ENCODE measurements at places on chromosomes 12 and 14.

DNA sequence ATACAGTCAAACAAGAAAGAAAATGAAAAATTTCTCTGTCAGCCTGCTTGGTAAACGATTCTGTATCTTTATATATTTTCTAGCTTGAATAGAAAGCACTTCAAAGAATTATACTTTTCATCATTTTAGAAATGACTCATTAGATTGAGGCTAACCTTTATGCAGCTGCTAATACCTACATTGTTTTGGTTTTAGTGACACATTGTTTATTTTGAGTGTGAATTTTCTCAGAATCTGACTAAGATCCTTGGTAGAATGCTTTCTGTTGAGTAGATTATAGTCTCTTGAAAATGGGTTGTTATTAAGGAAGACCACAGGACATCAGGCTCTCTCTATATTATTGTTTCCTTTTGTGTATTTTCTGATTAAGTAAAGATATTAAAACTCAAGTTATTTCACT, at the start of gene PMCH:
Gene PMCH, minus strand, starts transcription at position 45 of the 400 bp plus-strand sequence. CDS start 63 bp downstream, outside the sequence.
- no peak for DNase-seq

- no peak for DNase-seq
Observed at GRCh38 chr12:90611048-90611447, 343.9 kb downstream of the CCER1 start.

- no peak for DNase-seq
Observed at GRCh38 chr14:65434216-65434850, 21.8 kb downstream of the FUT8 start.

- DNase-seq, result no peak
Observed at GRCh38 chr14:105152794-105153241, 15.8 kb downstream of the JAG2 start.

DNA sequence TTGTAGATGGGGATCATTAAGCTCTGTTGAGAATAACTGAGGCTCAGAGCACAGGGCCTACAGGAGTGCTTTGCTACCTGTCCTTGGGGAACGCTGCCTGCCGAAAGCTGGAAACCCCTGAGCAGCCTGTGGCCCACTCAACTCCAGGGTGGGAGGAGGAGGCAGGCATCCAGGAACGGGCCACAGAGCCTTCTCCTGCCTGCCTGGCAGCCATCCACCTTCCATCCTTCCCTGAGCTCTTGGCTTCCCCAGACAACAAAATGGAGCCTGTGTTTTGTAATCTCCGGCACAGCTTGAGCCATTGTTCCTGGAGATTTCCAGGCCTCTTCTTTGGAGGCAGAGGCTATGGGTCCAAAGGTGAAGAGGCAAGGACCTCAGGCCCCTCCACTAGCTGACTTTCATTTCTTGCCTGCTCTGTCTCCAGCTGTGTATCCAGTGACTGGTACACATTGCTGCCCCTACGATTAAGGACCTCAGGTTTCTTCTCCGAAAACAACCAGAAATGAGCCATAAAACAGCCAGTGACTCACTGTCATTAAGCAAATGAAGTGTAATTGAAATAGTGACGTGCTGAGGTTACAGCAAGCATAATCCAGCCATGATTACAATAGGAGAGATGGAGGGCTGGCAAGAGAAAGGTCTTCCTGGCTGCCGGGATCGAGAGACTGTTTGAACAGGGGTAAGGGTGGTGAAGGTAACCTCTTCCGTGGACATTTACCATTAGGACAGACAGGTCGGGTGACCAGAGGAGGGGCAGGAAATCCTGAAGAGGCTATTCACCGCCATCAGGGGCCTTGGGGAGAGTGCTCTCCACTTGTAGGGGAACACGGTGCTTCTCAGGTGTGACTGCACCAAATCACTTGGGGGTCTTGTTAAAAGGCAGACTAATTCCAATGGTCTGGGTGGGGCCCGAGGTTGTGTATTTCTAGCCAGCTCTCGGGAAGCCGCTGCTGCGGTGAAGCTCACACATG, 56.3 kb upstream of the KCNA5 start:
- DNase-seq, result no peak

GRCh38 chr14:69699748-69700303, 67.1 kb upstream of the SRSF5 start:
- no peak for DNase-seq

- no peak for DNase-seq
Observed at GRCh38 chr12:70101064-70101463, 142.2 kb upstream of the CNOT2 start.

DNA sequence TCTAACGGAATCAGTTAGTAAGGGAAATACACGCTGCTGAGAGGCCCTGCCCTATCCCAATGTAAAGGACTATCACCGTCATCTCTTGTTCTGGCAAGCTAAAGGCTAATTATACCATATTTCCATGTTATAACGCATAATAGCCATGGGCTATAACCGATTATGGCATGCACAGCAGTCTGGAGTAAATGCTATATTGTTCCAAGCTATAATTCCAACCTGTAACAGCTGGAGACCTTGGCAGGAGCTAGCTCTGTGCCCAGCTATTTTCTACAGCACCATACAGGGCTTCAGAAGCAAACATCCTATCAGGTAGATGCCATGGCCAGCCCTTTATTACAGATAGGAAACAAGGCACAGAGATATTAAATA, 26.3 kb downstream of the SYNE3 start:
- DNase-seq, result no peak

GRCh38 chr12:78406828-78407227, 457.7 kb upstream of the SYT1 start:
- DNase-seq, result peak; percentile 5

DNA sequence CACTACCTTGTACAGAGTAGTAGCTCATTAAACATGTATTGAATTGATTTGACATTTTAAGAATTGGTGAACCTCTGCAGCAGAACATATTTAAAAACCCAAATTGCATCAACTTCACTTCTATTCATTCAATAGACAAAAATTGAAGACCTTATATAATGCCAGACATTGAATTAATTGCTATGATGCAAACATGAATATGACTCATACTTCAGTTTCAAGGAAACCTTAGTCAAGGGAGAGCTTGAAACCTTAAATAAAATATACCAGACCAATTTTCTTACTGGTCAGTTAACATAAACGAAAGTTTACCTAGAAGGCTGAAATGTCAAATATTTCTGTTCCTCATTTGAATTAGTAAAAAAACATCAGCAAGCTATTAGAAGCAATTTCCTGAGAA, 5.0 kb upstream of the MGAT4C start:
- no peak for DNase-seq

DNA sequence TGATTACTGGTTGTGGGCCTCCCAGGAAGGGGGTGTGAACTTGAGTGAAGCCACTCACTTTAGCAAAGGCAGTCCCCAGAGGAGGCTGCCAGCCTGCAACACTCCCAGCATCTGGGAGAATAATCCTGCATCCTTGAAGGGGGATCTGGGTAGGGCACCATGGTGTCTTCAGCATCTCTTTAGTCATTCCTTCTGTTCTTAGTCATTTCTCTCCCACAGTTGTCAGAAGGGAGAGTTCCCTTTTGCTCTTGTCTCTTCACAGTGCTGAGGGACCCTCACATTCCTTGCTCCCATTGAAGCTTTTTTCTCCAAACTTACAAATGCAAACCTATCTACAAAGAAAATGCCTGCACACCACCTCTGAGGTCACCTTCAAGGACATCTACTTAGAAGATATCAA, 48.1 kb upstream of the CIT start:
- no peak for DNase-seq

GRCh38 chr12:123075087-123075645, 75.7 kb downstream of the PITPNM2 start:
- no peak for DNase-seq

GRCh38 chr14:77240336-77240915, 30.6 kb downstream of the NGB start:
- DNase-seq, result no peak

GRCh38 chr12:124175704-124176103, 119.2 kb upstream of the RFLNA start:
- DNase-seq, result no peak

- no peak for DNase-seq
Observed at GRCh38 chr14:101721951-101722661, 39.4 kb upstream of the PPP2R5C start.

DNA sequence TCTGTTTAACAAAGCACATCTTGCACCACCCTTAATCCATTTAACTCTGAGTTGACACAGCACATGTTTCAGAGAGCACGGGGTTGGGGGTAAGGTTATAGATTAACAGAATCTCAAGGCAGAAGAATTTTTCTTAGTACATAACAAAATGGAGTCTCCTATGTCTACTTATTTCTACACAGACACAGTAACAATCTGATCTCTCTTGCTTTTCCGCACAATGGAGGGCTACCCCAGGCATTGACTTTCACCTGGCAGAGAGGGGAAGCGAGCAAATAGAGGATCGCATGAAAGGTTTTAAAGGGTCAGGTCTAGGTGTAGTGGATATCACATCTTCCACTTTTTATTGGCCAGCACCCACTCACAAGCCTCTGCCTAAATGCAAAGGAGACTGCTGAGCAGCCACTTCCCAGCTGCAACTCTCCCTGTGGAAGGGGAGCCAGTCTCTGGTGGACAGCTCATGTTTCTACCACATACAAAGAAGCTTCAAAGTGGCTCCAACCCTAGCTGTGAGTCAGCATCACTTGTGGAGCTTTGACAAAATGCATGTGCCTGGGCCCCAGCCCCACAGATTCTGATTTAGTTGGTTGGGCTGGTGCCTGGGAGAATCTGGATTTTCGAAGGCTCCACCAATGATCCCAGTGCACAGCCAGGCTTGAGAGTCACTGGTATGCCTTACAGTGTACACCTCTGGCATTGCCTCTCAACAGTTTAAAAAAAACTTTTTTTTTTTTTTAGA, 7.2 kb upstream of the FNTB start:
- no peak for DNase-seq

- DNase-seq, result no peak
Observed at GRCh38 chr14:67432050-67432564, 20.1 kb upstream of the PLEK2 start.

DNA sequence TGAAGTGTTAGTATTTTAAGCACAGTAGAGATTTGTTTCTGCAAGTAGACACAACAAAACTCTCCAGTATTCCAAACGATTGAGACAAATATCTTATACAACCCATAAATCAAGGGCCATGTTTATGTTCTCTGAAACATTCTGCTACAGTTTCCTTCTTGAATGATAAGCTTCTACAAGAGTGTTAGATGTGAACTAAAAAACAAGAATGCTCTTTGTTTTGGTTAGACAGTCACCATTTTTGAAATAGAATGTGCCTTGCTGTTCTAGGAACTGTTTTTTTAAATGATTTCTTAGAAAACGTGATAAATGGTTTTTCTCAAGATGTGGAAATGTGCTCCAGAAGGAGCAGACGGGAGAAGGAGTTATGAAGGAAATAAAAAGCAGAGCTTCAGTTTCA, 1656.3 kb upstream of the FLRT2 start:
- DNase-seq, result no peak

- no peak for DNase-seq
Observed at GRCh38 chr12:131290255-131290959, 336.7 kb downstream of the ADGRD1 start.

DNA sequence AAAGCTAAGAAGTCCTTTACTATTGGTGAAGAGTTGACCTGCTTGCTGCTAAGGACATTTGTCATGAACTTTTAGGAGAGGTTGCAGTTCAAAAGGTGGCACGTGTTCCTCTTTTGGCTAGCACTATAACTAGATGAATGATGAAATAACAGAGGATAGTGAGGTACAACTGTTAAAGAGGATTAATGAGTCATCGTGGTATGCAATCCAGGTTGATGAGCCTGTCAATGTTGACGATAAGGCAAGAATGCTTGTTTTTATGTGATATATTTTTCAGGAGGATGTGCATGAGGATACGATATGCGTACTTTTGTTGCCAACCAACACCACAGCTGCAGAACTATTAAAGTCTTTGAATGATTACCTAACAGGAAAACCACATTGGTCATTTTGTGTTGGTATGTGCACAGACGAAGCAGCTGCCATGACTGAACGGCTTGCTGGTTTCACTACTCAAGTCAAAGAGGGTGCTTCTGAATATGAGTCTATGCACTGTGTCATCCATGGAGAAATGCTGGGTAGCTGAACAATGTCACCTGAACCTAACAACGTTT, 10.6 kb downstream of the CEP128 start:
- DNase-seq, result peak; percentile 76

GRCh38 chr12:93748672-93749383, 71.7 kb downstream of the CRADD start:
- DNase-seq, result no peak

DNA sequence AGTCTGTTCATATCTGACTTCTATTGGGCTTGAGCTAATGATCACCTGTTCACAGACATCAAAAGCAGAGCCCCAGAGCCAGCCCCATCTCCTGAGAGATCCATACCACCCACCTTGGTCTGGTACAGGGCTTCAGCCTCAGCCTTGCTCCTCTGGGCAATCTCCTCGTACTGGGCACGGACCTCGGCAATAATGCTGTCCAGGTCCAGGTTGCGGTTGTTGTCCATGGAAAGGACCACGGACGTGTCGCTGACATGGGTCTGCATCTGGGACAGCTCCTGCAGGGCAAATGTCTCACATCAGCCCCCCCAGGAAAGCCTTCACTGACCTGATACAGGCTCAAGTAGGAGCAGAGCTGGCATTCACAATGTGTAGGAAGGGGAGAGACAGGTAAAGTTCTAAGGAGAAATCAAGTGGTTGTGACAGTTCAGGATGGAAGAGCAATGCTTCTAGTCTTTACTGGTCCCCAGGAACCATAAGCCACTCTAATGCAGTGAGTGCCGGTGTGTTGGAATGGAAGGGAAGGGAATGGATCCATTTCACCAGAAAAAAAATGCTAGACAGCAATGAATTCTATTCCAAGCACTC, 5.2 kb downstream of the KRT4 start:
- no peak for DNase-seq

DNA sequence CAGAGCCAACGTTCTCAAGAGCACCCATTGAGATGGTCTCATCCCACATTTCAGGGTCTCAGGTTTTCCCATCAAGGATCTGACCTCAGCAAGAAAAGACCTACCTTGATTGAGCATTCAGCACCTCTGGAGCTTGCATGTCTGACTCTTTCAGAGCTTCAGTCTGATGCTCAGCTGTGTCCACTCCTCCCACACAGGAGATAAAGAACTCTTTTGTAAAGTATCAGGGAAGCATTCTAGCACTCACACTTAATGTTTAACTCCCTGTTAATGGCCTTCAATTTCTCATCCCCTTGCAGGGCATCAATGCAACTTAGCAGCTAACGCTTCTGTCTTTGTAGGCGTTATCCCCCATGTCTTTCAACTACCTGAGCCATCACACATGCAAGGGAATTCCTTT, 124.1 kb downstream of the GALC start:
- peak; percentile 3 for DNase-seq

- DNase-seq, result no peak
Observed at GRCh38 chr12:11758510-11759493, 109.3 kb downstream of the ETV6 start.

DNA sequence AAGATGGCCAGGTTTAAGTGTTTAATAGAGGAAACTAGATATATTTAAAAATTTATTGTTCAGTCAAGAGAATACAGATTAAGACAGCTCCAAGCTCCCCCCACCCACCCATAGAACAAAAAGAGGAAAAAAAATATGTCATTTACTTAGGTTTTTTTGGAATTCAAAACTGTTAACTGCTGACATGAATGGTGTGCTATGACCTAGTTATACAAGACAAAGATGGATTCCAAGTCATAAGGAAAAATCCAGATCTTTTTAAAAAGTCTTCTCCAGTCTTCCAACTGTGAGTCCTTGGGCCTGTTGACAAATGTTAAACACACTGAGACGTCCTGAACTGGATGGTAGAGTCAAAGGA, 1.3 kb upstream of the SETD1B start:
- DNase-seq, result no peak

All from RCC 7860 (cell line).